Glutamatergic neuron (in vitro differentiated cells): ENCODE measurements at places on chromosomes 1 and 21. TPM values are rescaled to one million over a fixed set of nuclear protein-coding genes. Genes with fewer than 3 reads are reported as not detected.
A peak's percentile ranks its signal among the peaks of the same experiment; 100 is the strongest.

- H3K4me3 ChIP-seq: no peak overlapping the region
- H3K36me3 ChIP-seq: peaks cover 4% of the 10 kb centered on the region
- peaks cover 3% of the 10 kb centered on the region for H3K4me1 ChIP-seq
- H3K27me3 ChIP-seq: no peaks in the 10 kb centered on the region
These were observed 123.5 kb upstream of the CXADR start for GRCh38 chr21:17389311-17389710.

DNA sequence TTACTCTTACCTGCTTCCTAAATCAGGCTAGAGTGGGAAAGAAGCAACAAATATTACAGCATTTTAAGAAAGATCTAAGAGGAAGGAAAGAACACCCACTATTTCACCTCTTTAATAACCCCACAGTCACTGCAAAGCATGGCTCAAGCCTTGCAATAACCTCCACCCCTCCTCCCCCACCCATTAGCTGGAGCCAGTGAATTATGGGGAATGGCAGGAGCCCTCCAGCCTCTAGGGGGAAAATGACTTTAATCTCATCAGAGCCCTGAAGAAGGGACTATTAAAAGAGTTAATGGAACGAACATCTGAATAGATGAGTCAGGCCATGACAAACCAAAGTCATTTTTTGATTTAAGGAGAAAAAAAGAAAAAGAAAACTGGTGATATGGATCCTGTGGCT, 630.7 kb upstream of the PLXNA2 start:
- no peaks in the 10 kb centered on the region for H3K4me1 ChIP-seq
- no peak overlapping the region for H3K4me3 ChIP-seq
- H3K27me3 ChIP-seq: no peaks in the 10 kb centered on the region
- H3K36me3 ChIP-seq: no peaks in the 10 kb centered on the region

- no peak for DNase-seq
- peaks cover 9% of the 10 kb centered on the region for H3K36me3 ChIP-seq
- H3K27me3 ChIP-seq: no peaks in the 10 kb centered on the region
- peaks cover 17% of the 10 kb centered on the region for H3K4me1 ChIP-seq
- no peak overlapping the region for H3K4me3 ChIP-seq
- no peak overlapping the region for H3K27ac ChIP-seq
These were observed 46.8 kb downstream of the ZBTB40 start for GRCh38 chr1:22498463-22498862.

GRCh38 chr1:198024782-198025181, 107.6 kb downstream of the LHX9 start:
- H3K4me1 ChIP-seq: no peaks in the 10 kb centered on the region
- H3K27me3 ChIP-seq: no peaks in the 10 kb centered on the region
- no peaks in the 10 kb centered on the region for H3K36me3 ChIP-seq
- H3K27ac ChIP-seq: peak overlapping the region; percentile 2
- DNase-seq: no peak
- no peak overlapping the region for H3K4me3 ChIP-seq

GRCh38 chr21:40013001-40013735, 145.9 kb downstream of the PCP4 start:
- H3K36me3 ChIP-seq: peaks cover 8% of the 10 kb centered on the region
- H3K27ac ChIP-seq: no peak overlapping the region
- no peak overlapping the region for H3K4me3 ChIP-seq
- no peak for DNase-seq
- peaks cover 2% of the 10 kb centered on the region for H3K4me1 ChIP-seq
- H3K27me3 ChIP-seq: peaks cover 2% of the 10 kb centered on the region

DNA sequence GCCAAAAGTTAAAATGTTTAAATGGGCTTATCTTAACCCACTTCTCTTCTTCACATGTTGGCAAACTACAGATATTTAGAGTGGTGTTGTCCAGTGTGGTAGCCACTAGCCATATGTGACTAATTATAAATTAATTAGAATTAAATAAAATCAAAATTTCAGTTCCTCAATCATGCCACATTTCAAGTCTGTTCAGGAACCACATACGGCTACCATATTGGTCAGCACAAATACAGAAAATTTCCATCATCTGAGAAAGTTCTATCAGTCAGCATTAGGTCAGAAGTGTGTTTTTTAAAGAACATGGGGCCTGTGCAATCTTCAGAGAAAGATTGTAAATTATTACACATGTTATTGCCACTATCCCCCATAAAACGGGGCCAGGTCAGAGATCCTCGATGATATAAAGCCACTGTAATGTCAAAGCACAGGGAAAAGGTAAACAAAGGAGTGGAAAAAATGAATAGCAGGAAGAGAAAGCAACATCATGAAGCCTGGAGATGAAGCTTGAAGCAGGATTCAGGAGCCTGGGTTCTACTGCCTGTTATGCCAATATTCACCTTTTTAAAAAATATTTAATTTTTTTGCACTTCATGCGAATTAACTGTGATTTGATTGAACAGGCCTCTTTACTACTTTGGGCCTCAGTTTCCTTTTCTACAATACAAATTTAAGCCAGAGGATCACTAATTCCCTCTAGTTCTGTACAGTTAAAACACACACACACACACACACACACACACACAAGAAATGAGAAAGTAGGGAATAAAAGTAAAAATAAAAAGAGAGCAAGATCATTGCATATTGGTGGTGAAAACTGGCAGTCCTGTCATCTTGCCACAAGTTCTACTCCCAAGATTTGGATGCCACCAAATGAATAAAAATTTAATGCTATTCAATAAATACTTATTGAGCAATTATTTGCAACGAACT, 2.3 kb downstream of the RSBN1 start:
- peak overlapping the region; percentile 72 for H3K27ac ChIP-seq
- H3K4me3 ChIP-seq: peak overlapping the region; percentile 99
- H3K27me3 ChIP-seq: peaks cover 14% of the 10 kb centered on the region
- peaks cover 7% of the 10 kb centered on the region for H3K4me1 ChIP-seq
- H3K36me3 ChIP-seq: no peaks in the 10 kb centered on the region

DNA sequence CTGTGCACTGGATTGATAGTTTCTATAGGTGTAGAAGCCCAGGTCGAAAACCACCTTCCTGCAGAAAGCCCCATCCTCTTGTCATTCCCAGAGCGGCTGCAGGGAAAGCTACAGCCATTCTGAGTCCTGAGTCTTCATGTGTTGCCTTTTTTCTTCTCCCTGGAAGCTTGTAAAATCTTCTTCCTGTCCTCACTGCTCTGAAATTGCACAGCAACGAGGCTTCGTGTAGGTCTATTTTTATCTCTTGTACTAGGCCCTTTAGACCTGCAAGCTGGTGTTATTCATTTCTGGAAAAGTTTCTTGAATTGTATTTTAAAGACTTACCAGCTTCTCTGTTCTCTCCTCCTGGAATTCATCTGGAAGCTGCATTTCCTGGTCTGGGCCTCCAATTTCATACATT, 44.2 kb upstream of the ETS2 start:
- no peak for DNase-seq
- peaks cover 11% of the 10 kb centered on the region for H3K36me3 ChIP-seq
- no peaks in the 10 kb centered on the region for H3K4me1 ChIP-seq
- no peak overlapping the region for H3K4me3 ChIP-seq
- no peak overlapping the region for H3K27ac ChIP-seq

The UMODL1 gene
- total RNA-seq: not detected

GRCh38 chr1:44950434-44950833, 36.0 kb downstream of the EIF2B3 start:
- H3K36me3 ChIP-seq: no peaks in the 10 kb centered on the region
- H3K27ac ChIP-seq: peak overlapping the region; percentile 39
- H3K4me1 ChIP-seq: peaks cover 42% of the 10 kb centered on the region

GRCh38 chr1:231172411-231172810, 10.6 kb downstream of the TRIM67 start:
- no peak for DNase-seq
- H3K4me1 ChIP-seq: peaks cover 4% of the 10 kb centered on the region
- H3K4me3 ChIP-seq: no peak overlapping the region
- H3K27me3 ChIP-seq: peaks cover 6% of the 10 kb centered on the region

GRCh38 chr21:27570306-27570868, 603.5 kb upstream of the ADAMTS5 start:
- no peaks in the 10 kb centered on the region for H3K4me1 ChIP-seq
- H3K27me3 ChIP-seq: no peaks in the 10 kb centered on the region
- DNase-seq: no peak
- peaks cover 7% of the 10 kb centered on the region for H3K36me3 ChIP-seq
- no peak overlapping the region for H3K4me3 ChIP-seq

The SPTA1 gene
- total RNA-seq: not detected

GRCh38 chr1:202862679-202863560, 26.0 kb downstream of the RABIF start:
- H3K4me3 ChIP-seq: peak overlapping the region; percentile 86
- no peaks in the 10 kb centered on the region for H3K36me3 ChIP-seq
- no peak overlapping the region for H3K27ac ChIP-seq
- no peak for DNase-seq

GRCh38 chr1:84353695-84354094, 44.6 kb upstream of the DNASE2B start:
- no peak overlapping the region for H3K4me3 ChIP-seq
- H3K4me1 ChIP-seq: no peaks in the 10 kb centered on the region
- H3K27me3 ChIP-seq: no peaks in the 10 kb centered on the region
- H3K27ac ChIP-seq: no peak overlapping the region

The SH2D5 gene
- 1.2 TPM for total RNA-seq

- H3K4me3 ChIP-seq: peak overlapping the region; percentile 49
- peaks cover 21% of the 10 kb centered on the region for H3K27me3 ChIP-seq
- no peak overlapping the region for H3K27ac ChIP-seq
- no peaks in the 10 kb centered on the region for H3K36me3 ChIP-seq
These were observed 56.6 kb downstream of the TMEM53 start for GRCh38 chr1:44617703-44618029.

DNA sequence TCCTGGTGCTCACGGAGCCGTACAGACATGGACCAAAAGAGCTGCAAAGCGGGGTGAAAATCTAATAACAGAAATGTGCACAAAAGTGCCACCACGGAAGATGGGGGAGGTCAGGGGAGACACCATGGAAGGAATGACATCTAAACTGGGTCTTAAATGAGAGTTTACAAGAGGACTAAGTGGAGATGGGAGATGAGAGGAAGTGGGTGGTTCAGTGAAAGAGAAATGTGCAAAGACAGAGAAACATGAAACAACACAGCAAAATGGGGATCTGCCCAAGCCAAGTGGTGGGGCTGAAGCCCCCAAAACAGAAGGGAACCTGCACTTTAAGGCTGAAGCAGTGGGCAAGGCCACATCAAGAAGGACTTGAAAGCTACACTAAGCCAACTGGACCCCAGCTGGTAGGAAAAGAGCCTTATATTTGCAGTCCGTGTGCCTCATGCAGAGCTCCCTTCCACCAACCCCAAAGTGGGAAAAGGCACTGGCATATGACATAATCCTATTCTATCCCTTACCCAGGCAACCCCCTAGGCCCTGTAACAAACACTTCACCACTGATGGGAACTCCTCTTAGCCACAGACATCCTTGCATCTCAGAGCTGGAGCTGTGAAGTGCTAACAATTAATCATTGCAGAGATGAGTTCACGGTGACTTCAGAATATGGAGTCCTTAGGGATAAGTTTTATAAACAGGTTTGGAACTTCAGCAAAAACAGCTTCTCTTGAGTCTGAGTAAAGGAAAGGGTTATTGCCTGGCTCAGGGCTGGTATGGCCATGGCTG, 198.6 kb upstream of the EDN2 start:
- peaks cover 21% of the 10 kb centered on the region for H3K27me3 ChIP-seq
- H3K36me3 ChIP-seq: no peaks in the 10 kb centered on the region
- no peak overlapping the region for H3K27ac ChIP-seq

The FAM72A gene
- 1.5 TPM for total RNA-seq

DNA sequence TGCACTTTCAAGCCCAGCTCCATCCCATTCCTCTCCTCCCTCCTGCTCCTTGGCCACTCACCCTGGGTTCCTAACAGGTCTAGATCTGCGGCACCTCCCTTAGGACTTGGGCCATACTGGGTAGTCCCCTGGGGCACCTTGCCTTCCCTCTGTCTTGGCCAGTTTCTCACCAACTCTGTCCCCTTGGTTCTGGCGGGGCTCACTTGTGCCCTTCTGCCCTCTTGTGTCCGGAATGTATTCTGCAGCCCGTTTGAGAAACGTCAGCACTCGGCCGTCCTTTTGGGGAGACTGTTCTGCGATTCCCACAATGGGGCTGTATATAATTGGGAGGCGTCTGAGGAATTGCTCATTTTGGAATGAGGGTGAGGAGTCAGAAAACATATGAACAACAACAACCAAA, 162.4 kb downstream of the ZSCAN20 start:
- no peak overlapping the region for H3K27ac ChIP-seq
- H3K36me3 ChIP-seq: no peaks in the 10 kb centered on the region
- H3K4me3 ChIP-seq: no peak overlapping the region
- H3K27me3 ChIP-seq: peaks cover 3% of the 10 kb centered on the region

DNA sequence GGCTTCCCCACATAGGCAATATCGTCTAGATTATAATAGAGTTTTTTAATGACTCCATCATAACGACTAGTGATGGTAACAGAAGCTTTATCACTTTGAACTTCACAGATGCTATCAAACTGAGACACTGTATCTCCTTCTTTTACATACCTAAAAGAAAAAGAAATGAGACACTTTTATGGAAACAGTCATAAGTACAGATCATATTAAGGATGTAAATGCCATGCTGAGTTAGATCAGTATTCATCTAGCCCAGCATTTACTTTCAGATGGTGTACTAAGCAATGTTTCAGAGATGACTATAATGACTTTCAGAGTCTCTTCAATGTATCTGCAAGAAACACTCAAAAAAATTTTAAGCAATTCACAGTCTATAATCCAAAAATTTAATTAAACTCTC, 18.9 kb downstream of the DBT start:
- H3K4me3 ChIP-seq: no peak overlapping the region
- no peaks in the 10 kb centered on the region for H3K36me3 ChIP-seq
- H3K27ac ChIP-seq: no peak overlapping the region
- peaks cover 2% of the 10 kb centered on the region for H3K27me3 ChIP-seq
